ENCODE measurements at places on chromosomes 4 and X.

- no peak for DNase-seq
These were observed 270.3 kb upstream of the HS3ST1 start for GRCh38 chr4:11698846-11699590.

GRCh38 chrX:2696698-2697215 lies 5.7 kb downstream of the CD99 start:
- DNase-seq: peak; percentile 50

DNA sequence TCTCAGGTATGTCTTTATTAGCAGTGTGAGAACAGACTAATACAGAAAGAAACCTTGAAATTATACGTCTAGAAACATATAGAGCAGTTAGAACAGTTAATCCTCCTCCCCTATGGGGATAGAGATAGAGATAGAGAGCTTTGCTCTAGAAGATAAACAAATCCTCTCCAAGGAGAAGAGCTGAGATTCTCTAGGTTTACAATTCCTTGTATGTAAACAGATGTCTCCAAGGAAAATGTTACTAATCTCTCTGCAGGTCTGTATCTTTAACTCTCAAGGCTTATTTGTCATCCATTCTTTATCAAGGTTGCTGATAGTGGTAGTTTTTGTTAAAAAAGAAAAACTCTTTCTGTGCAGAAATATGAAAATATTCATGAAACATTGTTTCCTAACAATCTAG lies 282.1 kb upstream of the GIMD1 start:
- DNase-seq: no peak

GRCh38 chrX:10633722-10634121 lies 13.3 kb upstream of the MID1 start:
- no peak for DNase-seq

DNA sequence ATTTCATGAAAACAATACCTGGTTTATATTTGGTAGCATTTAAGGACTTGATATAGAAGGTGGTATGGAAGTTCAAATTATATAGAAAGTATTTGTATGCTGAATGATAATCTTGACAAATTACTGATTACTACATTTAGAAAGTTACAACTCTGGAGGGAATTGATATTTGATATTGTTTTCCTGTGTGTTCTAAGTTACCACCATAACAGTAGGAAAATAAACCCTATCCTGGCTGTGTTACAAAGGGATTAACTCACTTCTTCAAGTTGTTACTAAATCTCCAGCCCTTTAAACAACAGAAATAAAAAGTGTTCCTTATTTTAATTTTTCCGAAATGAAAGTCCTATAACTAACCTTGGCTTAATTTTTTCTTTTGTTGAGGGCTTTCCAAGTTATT lies 36.6 kb downstream of the FHL1 start:
- DNase-seq: no peak

DNA sequence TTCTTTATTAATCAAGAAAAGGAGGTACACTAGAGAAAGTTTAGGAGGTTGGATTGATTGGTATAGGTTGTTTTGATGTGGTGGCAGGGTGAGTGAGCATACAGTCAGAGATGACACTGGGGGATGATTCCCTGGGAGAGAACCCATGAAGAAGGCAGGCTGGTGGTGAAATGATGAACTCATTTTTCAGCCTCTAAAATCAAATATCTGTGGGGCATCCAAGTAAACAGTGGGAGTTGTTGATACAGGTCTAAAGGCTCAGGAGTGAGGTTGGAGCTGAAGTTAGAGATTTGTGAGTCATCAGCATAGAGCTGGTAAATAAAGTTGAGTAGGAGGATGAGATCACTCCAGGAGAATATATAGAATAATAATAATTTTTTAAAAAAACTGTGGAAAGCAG lies 10.0 kb upstream of the AP1S2 start:
- DNase-seq: no peak

- DNase-seq: no peak
These were observed 98.5 kb upstream of the PNPLA4 start for GRCh38 chrX:8025705-8026104.

DNA sequence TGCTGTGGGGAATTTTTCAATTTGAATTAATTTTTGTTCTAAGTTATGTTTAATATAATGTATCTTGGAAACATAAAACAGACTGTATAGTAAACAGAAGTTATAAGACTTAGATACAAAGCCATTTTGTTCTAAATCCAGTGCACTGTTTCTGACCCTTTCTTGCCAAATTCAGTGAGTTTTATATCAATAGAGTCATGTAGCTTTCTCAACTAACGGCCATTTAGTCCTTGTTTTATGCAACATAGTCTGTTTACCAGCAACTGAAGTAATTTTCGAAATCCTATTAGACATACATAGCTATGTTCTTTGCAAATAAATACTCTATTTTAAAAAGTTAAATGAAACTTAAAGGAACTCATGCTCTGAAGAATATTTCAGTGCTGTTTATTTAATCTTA lies 242.8 kb downstream of the ADGRL3 start:
- DNase-seq: no peak

- no peak for DNase-seq
These were observed 62.8 kb downstream of the LRBA start for GRCh38 chr4:150952167-150952845.

DNA sequence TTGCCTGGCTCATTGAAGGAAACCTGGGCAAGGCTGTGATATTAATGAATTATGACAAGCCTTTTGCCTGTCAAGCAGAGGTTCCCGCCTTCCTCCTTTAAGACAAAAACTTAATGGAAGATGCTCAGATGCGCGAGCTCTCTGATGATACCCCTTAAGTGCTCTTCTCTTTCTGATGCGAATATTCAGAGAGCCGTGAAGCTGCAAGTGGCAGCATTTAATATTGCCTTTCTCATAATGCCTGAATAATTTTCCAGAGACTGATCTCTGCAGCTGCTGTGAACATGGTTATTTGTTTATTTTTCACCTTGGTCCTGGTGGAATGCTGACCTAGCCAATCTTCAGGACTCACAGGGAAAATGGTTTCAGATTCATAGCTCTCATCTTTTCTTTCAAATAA lies 251.8 kb downstream of the TENM3 start:
- no peak for DNase-seq

GRCh38 chr4:98802770-98803198 lies 126.1 kb downstream of the EIF4E start:
- no peak for DNase-seq

- no peak for DNase-seq
These were observed at the start of gene STK32B for GRCh38 chr4:5051278-5052203. Gene STK32B (plus strand): TSS chr4:5051480.

DNA sequence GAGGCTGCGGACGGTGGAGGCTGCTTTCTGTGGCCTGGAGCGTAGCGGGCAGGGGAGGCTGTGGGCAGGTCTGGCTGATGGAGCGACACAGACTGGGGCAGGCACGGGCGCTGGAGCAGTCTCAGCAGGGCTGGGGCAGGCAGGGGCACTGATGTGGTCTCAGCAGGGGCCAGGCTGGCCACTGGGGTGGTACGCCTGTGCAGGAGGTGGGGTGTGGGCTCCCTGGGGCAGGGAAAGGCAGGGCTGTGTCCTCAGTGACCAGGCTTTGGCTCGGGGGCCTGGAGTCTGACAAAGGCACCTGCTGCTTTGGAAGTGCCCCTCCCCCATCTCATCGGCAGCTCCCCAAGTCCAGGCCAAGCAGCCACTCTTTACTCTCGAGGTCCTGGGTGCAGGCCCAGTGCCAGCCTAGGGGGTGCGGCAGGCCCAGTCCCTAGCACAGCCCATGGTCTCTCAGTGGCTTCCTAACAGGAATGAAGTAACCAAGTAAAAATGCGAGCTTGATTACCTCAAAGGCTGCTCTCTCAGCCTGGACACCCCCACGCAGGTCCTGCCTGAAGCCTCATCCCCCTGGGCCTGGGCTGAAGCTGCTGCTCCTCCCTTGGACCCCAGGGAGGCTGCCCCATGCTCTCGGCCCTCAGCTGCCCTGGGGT lies 55.5 kb downstream of the ADRA2C start:
- DNase-seq: no peak

DNA sequence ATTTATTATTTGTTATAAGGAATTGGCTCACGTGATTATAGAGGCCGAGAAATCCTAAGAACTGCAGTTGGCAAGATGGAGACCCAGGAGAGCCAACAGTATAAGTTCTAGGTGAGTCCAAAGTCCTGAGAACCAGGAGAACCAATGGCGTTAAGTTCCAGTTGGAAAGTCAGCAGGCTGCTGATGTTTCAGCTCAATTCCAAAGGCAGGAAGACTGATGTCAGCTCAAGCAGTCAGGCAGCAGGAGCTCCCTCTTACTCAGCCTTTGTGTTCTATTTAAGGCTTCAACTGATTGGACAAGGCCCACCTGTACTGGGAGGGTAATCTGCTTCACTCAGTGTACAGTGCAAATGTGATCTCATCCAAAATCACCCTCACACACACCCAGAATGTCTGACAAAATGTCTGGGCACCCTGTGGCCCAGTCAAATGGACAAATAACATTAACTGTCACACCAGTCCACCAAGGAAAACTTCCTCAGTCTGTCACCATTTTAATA lies 30.8 kb upstream of the TBL1X start:
- no peak for DNase-seq

- DNase-seq: no peak
These were observed 578.7 kb downstream of the BCOR start for GRCh38 chrX:39519030-39519488.

- DNase-seq: no peak
These were observed at the start of gene SORBS2 for GRCh38 chr4:185811509-185812364. Gene SORBS2 (minus strand): TSS chr4:185812194. CDS start chr4:185690571, 121,623 bp downstream.

DNA sequence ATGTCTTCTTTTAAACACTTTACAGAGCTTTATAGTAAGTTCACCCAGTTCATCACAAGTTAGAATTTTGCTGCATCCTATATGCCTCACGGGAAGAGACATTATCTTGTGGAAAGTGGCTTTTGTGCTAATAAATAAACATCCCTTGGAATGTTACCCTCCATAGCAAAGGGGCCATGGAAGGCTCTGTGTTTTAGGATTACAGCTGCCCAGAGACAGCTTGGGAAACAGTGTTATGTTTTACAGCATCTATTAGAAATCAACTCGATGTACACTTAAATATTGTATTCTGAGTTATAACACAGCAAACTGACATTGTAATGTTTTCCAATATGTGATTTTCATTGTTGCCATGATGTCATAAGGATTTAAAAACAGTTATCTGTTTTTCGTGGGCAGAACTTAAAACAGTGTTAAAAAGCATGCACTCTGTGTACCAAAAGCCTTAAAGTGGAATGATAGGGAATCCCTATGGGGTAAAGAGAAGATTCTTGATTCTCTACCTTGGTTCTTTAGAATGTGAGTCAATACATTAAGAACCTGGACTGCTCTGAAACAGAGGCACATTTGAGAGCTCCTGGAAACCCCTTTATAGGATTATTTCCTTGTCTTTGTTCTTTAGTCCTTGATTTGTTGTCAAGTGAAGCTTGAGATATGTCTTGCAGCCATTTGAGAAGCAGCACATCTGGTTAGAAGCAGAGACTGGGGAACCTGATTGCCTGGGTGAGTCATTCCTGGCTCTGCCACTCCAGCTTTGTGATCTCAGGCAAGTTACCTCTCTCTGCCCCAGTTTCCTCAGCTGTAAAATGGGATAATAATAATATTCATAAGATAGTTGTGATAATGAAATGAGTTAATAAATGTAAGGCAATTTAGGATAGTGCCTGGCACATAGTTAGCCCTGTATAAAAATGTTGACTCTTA lies 41.6 kb downstream of the ARHGAP10 start:
- no peak for DNase-seq

GRCh38 chrX:72100824-72101351 lies 30.8 kb downstream of the RTL5 start:
- peak; percentile 36 for DNase-seq
